Hepatic stellate cell (primary cell): ENCODE measurements at places on chromosomes 4 and X.

DNA sequence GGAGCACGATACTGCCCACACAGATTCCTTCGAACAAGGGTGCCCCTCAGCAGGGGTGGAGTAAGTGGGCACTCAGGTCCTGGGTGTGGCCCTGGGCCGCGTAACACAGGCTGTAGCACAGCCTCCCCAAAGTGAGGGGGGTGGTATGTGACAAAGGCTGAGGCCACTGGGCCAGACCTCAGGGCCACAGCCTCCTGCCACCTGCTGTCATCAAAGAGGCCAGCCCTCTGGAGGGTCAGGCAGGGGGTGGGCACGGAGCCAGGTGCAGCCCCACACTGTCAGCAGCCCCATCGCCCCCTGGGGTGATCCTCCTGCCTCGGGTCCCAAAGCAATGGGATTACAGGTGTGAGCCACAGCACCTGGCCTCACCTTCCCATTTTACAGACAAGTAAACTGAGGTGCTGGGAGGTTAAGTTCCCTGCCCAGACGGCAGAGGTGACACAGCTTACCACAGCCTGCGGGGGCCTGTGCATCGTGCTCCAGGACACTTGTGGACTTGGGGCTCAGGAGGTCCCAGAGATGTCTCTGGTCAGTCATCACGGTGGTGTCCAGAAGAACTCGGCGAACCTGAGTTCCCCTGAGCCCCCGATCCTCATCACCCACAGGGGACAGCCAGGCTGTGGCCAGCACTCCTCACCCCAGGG lies 27.5 kb upstream of the MXD4 start:
- DNase-seq, result no peak

DNA sequence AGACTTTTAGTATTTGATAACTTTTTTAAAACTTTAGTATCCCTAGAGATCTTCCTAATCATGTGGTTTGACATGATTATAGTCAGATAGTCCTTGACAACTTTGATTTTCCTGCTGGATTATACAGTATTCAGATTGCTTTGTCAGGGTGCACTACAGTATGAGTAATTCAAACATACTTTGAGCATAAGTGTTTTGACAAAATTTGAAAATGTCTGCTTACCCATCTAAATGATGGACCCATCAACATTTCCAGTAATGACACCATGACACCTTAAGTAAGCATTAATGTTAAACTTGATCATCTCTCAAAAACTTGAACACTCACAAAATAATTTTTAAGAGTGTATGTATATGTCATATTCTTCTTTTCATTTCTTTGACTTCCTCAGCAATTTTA lies 514.5 kb upstream of the SMIM31 start:
- no peak for DNase-seq

- no peak for DNase-seq
Observed at GRCh38 chr4:4712800-4713528, 146.5 kb upstream of the MSX1 start.

GRCh38 chrX:99353412-99353811 lies 1056.7 kb downstream of the PCDH19 start:
- DNase-seq, result no peak

DNA sequence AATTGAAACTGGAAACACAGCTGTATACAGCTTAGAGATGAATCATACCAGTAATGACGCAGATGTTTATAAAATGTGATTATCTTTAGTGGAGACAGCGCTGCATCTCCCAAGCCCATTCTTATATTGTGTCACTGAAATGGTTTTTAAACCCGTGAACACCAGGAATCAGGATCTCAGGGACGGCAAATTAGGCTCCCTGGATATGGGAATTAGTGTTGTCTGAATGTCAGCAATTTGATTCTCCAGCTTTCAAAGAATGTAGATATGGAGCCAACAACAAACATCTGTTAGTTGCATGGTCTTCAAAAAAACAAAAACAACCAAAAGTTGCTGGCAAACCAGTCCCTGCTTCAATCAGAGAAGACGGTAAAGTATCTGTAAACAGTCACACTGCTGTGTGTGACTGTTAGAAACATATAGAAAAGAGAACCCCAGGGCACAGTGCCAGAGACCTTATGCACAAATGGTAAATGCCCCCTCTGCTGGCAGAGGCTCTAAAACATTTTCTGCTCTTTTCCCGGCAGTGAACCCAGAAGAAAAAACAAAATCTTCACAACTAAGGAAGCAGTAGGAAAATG lies 351.9 kb upstream of the FTHL17 start:
- DNase-seq, result peak; percentile 12

GRCh38 chrX:108221301-108221864 lies 129.8 kb downstream of the ATG4A start:
- DNase-seq, result no peak

DNA sequence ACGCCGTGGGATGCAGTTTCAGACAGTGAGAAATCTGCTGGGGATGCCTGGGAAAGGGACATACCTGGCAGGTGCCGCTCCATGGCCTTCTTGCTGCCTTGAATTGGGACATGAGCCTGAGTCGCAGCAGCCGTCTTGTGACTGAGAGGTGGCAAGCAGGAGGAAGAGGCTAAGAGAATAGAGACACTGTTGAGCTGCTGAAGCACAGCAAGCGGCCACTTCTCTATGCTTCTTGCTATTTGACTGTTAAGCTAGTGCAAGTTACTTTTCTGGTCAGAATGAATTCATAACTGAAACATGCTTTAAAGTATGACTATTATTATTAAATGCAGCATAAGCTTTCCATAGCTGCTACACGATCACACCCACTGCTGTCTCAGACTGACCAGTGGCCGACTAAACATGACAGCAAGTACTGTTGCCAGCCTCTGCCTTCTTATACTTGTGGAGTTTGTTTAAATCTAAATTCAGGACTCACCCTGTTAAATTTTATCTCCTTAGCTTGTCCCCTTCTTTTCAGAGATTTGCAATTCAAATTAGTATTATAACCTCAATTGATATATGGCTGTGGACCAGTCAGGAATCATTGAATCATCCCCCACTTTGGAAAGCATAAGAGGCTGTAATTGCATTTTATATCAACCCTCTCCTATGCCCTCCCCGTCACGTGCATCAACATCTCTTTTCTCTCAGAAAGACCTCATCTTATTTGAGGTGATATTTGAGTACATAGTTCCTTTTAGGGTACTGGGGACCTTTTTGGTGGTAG lies 24.8 kb upstream of the ACSL1 start:
- DNase-seq, result no peak

GRCh38 chr4:119329835-119330620 lies 8.1 kb upstream of the FABP2 start:
- DNase-seq, result no peak

DNA sequence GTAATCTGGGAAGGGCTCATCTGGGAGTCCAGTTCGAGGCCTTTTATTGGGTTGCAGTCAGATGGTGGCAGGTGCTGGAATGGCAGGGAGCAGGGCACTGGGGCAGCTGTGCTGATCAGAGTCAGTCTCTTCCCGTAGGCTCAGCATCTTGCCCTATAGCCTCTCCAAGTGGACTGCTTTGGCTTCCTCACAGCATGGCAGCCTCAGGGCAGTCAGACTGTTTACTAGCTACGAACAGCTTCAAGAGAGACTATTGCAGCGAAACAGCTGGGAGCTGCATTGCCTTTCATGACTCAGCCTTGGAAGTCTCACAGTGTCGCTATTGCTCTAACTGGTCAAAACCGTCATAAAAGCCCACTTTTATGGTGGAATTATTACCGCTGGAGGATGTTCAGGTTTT lies 26.8 kb upstream of the DUSP21 start:
- DNase-seq, result no peak

DNA sequence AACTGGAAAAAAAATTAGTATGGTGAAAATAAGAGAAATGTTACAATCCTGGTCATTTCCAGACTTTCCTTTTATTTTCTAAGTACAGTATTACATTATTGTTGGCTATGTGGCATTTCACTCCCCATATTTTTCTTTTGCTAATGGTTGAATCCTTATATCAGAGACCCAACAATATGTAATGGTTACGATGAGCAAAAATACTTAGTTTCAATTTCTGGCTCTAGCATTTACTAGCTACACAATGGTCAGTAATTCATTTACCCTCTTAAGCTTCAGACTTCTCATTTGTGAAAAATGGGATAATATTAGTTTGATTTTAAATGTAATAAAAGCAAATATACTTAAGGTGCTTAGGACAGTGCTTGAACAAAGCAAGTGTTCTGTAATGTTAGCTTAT lies 942.9 kb upstream of the PABPC4L start:
- no peak for DNase-seq

DNA sequence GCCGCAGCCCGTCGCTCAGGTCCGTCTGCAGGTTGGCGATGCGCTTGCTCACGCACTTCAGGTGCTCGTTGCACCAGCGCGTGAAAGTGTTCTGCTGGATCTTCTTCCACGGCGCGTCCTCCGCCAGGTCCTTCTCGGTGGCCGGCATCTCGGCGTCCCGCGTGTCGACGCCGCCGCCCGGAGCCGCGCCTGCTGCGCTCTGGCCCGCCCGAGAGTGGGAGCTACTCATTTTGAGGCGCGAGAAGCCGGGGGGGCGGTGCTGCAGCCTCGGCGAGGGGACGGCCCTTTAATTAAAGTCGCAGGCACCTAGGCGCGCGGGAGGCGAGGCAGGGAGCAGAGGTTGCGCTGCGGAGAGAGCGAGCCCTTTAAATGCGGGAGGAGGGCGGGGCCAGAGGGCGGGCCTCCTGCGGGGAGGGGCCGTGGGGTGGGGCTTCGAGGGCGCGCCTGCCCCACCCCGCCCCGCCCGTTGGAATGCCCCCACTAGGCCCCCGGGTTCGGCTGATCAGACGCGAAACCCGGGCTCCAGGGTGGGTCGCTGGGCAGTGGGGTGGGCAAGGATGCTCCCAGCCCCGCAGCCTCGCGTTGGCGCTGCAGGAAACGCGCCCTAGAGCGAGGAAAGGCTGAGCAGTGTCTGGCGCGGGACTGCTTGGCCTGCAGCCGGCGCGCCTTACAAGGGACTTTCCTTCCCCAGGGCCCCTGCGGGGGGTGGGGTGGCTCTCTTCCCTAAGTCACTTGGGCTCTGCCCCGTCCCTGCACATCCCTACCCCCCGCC lies 3.2 kb downstream of the FLNA start:
- DNase-seq, result peak; percentile 68

- no peak for DNase-seq
Observed at GRCh38 chrX:114047558-114047957, 536.3 kb upstream of the HTR2C start.

DNA sequence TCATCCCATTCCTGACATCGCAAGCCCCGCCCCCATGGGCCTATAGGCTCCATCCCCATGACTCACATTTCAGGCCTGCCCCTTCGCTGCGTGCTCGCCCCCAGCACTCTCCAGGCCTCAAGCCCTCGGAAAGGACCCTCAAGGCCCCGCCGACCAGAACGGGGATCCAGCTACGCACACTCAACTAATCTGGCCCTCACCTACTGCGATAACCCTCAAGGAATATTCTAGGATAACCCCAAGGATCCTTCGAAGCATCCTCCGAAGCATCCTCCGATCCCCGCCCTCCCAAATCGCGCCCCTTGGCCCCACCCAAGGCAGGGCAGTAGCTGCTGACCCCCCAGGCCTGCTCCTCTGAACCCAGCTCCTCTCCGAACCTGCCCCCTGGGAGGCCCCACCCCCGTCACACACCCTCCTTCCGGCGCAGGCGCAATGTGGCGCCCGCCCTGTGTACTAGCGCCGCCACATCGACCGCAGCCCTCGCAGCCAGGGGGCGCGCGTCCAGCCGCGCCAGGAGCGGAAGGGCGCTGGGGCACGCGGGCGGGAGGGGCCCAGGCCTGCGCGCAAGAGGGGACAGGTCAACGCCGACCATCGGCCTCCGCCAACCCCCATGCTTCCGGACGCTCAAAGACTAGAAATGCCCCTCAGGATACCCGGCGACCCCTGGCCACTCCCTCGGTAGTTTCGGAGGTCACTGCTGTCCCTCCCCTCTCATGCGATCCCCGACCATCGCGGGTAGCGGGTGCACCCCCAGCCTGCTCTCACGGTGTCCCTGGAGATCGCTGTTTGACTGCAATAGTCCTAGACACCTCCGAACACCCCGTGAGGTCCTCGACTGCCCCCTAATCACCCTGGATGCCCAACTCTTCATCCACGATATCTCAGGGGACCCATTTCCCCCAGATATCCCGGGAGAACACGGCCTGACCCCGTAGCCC lies 6.4 kb upstream of the MAGIX start:
- peak; percentile 85 for DNase-seq

- DNase-seq, result no peak
Observed at GRCh38 chr4:71526637-71527406, 188.0 kb downstream of the SLC4A4 start.

- peak; percentile 48 for DNase-seq
Observed at GRCh38 chr4:95549246-95550114, 707 bp upstream of the UNC5C start.

- DNase-seq, result no peak
Observed at GRCh38 chrX:16162391-16162790, 4.9 kb upstream of the MAGEB17 start.

GRCh38 chrX:17587366-17587765 lies 149.9 kb upstream of the SCML1 start:
- no peak for DNase-seq

DNA sequence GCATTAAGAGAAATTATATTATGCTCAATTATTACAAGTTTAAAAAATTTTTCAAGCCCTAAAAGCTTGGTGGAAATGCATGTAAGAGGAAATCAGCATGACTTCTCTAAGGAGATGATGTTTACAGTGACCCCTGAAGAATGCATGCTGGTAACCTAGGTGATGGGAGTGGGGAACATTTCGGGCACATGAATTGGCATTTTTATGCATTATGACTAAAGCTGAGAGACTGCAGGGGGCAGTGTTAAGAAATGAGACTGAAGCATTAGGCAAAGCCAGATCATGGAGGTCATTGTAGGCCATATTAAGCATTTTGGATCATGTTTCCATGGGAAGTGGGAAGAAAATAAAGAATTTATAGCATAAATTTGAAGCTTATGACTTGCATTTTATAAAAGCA lies 421.3 kb downstream of the FAT4 start:
- DNase-seq, result no peak

- peak; percentile 11 for DNase-seq
Observed at GRCh38 chr4:156190615-156191014, 236.9 kb upstream of the CTSO start.

DNA sequence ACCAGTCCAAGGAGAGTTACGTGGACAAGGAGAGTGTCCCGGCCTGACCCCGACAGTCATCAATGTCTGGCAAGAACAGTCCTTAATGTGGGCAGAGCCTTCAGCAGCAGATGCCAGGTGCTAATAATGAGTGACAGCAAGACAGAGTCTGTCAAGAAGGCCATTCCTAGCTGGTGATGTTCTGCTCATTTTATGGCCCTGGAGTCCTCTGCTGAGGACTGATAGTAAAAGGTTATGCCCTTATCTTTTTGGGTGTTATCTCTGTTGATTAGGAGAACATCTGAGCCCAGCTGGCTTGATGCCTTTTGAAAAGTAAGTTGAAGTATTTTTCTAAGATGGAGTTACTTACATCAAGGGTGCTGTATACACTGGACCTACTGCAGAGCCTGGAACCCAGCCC lies 67.3 kb downstream of the SLC34A2 start:
- DNase-seq, result no peak

GRCh38 chrX:79138658-79139241 lies 5.7 kb upstream of the GPR174 start:
- DNase-seq, result no peak

GRCh38 chrX:98962996-98963395 lies 1447.1 kb downstream of the PCDH19 start:
- no peak for DNase-seq

- no peak for DNase-seq
Observed at GRCh38 chr4:163878336-163879121, 384.0 kb downstream of the TMA16 start.
